ENCODE measurements at places on chromosomes 6 and 20.

GRCh38 chr20:38635721-38636288 is 34.2 kb downstream of the ARHGAP40 start:
- no peak for DNase-seq

GRCh38 chr20:16848526-16848925 is 100.4 kb downstream of the OTOR start:
- DNase-seq = no peak

DNA sequence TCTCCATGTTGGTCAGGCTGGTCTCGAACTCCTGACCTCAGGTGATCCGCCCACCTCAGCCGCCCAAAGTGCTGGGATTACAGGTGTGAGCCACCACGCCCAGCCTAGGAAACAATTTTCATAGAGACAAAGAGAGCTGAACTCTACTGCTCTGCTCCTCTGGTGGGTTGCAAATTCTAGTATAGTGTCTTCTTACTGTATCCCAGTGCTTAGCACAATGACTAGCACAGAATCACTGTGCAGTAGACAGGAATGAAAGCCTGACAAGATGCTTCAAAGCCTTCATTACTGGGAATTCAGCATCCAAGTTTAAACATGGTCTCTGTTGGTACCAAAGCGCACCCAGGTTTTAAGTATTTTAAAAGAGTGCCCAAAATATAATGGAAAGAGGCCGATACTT is 96.5 kb upstream of the SALL4 start:
- DNase-seq = no peak

- DNase-seq = no peak
These were observed 19.9 kb downstream of the SLC13A3 start for GRCh38 chr20:46631212-46631869.

DNA sequence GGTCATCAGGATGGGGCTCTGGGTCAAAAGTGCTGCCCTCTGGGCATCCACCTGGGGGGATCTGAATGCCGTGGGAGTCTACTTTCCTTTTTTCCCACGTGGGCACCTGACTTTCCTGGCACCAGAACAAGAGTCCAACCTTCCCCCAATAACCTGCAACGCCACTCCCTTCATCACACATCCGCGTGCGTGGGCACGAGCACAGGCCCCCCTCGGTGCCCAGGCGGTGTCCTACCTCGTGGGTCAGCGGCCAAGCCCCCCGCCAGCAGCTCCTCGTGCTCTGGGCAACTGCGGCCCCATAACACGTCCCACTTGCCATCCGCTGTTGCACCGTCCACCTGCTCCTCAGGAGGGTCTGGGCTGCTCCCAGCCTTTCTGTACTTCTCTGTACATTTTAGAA is 87.0 kb downstream of the YTHDF1 start:
- peak; percentile 7 for DNase-seq

GRCh38 chr6:89688328-89688727 is 49.8 kb upstream of the LYRM2 start:
- DNase-seq = no peak

DNA sequence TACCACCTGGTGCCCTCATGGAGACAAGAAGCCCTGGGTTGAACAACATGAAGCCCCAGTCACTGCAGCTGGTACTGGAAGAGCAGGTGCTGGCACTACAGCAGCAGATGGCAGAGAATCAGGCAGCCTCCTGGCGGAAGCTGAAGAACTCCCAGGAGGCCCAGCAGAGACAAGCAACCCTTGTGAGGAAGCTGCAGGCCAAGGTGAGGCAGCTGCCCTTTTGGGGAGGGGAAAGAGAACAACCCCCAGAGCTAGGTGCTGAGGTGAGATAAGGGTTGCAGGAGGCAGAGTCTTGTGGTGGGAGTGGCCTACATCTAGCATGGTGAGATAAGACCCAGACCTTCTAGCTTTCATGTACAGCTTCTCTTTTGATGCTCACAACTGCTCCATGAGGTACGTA is 7.0 kb downstream of the CEP250 start:
- DNase-seq = no peak

GRCh38 chr6:47349931-47350330 is 40.2 kb upstream of the TNFRSF21 start:
- no peak for DNase-seq

- DNase-seq = no peak
These were observed 1394.5 kb downstream of the EPHA7 start for GRCh38 chr6:92024881-92025280.

DNA sequence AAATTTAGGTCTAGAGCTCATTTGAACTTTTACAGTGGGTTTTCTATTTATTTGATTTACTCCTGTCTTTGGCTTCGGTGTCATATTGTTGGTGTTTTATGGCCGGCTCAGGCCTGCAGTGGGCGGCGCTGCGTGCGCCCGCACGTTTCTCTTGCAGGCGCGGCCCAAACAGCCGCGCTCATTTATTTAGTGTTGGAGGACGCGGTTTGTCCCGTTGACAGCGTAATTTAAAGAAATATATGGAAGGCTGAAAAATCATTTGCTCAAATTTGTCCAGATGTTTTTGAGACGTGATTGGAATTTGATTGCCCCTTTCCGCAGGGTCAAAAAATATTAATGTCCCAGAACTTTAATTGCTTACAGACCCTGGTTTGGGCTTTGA is 22.1 kb downstream of the TFAP2B start:
- DNase-seq = no peak

GRCh38 chr6:53892707-53893106 is 97.9 kb downstream of the LRRC1 start:
- no peak for DNase-seq

- no peak for DNase-seq
These were observed 305.0 kb downstream of the GMDS start for GRCh38 chr6:1940381-1940780.

DNA sequence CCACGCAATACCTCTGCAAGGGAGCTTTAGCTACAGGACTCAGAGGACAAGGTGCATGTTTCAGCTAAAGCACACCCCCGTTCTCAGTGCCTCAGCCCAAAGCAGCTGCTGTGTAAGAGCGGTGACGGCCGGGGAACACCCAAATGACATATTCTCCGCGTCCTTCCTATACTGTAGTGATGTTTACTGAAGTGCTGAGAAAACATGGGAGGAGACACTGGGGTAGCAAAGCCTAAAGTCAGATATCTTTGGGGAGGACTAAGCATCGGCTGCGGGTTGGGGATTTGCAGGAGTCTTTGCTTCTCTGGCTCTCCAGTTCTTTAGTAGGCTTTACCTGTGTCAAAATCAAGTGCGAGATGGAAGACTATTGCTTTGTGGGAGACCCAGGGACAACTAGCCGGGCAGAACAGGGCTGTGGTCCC is 1.7 kb downstream of the SLC22A23 start:
- peak; percentile 29 for DNase-seq

- no peak for DNase-seq
These were observed 4.2 kb downstream of the RIMS4 start for GRCh38 chr20:44805979-44806620.

GRCh38 chr20:21693322-21693721 is 12.1 kb upstream of the PAX1 start:
- DNase-seq = no peak

DNA sequence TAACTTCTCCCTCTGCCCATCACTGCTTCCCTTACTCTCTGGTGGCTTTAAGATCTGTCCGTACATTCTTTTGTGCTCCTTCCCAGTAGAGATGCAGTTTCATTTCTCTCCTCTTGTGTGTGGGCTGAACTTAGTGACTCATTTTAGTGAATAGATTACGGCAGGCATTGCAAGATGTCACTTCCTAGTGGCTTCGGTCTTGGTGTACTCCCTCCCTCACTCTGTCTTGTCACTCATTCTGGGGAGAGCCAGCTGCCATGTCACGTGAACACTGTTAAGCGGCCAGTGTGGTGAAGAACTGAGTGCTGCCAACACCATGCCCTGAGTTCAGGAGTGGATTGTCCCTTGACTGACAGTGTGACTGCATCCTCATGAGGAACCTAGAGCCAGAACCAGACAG is 115.9 kb downstream of the OTOR start:
- no peak for DNase-seq

DNA sequence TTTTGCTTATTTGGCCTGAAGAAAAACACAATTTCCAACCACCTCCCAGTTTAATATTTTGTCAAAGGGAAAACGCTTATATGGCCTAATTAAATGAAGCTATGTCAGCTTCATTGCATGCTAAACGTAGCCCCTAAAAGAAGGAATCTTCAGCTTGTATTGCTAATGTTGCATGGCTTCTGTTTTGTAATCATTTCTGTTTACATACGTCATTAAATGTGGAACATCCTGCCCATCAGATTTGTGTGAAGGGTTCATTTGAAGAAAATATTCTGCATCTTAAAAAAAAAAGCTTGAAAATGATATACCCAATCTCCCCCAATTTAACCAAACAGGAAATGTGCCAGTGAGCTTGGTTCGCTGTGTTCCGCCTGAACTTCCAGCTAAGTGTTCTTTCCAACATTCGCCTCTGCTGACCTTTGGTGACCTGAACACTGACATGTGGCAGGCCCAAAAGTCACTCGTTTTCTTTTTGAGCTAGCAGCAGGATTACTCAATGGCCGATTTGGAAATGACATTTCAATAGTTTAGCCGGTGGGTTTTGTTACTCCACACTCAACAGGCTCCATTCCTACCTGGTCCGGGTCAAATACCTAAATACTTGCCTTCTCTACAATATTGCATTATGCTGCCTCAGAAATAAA is 12.7 kb upstream of the SIRT5 start:
- DNase-seq = no peak

GRCh38 chr20:10216146-10216791 is 2.4 kb upstream of the SNAP25 start:
- no peak for DNase-seq

GRCh38 chr20:3311623-3312022 is 72.6 kb upstream of the SLC4A11 start:
- DNase-seq = no peak

GRCh38 chr6:18070486-18070885 is 52.0 kb downstream of the NHLRC1 start:
- no peak for DNase-seq

- DNase-seq = no peak
These were observed 16.3 kb downstream of the ROS1 start for GRCh38 chr6:117409420-117409819.

GRCh38 chr6:91088515-91088914 is 501.6 kb upstream of the MAP3K7 start:
- no peak for DNase-seq

DNA sequence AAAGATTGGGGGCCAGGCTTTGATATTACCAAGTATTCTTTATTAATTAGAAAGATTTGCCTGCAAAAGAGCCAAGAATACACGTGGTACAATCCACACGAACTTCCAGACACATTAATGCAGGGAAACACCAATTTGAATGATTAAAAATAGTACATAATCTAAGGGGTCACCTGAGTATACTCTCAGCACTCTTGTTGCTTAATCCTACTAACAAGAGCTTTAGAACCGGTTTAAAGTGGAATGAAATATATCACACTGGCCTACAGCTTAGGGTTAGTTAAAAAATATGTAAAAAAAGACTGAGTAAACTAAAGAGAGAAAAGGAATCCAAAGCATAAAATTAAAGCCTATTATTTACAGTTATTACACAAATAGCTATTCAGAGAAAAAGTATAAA is 49.0 kb downstream of the COL9A1 start:
- no peak for DNase-seq

DNA sequence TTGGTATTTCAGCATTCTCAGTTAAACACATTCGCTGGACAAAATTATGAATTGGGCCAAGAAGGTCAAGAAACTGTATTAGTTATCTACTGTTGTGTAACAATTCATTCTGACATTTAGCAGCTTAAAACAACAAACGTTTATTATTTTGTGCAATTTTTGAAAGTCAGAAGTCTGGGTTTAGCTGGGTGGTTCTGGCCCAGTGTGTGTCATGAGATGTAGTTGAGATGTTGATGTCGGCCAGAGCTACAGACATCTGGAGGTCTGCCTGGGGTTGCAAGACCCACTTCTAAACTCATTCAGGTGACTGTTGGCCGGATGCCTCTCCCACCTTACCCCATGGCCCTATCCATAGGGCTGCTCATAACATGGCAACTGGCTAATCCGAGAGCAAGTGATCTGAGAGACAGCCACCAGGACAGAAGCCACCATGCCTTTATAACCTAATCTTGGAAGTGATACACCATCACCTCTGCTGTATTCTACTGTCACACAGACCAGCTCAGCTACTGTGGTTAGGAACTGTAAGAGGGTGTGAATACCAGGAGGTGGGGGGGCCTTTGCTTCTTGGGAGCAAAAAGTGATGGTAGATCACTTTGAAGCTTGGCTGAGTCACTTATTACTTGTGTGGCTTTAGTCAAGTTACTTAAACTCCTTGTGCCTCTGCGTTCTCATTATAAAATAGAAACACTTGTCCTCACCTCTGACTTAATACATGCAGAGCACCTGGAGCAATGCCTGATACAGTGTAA is 217.0 kb upstream of the MYLIP start:
- no peak for DNase-seq
